ENCODE measurements at places on chromosomes 4 and X.

DNA sequence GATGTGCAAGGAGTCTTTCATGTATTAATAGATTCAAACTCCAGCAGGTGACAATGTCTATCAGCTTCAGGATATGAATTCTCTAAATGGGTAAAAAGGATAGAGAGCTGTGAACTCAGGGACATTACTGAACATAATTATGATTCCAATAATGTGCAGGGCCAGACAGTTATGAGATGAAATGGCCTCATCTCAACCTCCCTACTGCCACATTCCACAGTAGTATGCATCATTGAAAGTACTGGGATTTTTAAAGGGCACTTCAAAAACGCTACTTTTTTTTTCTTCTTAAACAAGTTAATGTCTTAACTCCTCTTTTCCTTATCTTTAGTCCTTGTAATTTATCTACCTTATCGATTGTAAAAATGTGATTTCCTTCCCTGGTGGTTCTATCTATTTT, 202.0 kb downstream of the APBB2 start:
- DNase-seq, result no peak

- no peak for DNase-seq
Measured at GRCh38 chr4:123516576-123516975, 120.0 kb downstream of the SPRY1 start.

- DNase-seq, result no peak
Measured at GRCh38 chr4:159770401-159770800, 667.5 kb downstream of the RAPGEF2 start.

DNA sequence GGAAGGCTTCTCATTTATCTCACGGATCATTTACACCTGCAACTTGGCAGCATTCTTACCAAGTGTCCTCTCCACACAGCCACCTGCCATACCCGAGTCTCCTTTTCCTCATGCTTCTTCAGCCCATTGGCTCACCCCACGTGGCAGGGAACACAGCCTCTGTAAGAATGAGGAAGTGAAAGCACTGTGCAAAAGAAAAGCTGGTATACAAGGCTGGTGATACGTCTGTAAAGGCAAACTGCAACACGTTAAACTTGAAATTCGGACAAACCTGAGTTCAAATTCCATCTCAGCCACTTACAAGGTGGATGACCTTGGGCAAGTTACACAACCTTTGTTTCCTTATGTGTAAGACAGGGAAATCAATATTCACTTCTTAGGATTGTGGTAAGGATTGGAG, 164.0 kb upstream of the RASGEF1B start:
- DNase-seq, result no peak

DNA sequence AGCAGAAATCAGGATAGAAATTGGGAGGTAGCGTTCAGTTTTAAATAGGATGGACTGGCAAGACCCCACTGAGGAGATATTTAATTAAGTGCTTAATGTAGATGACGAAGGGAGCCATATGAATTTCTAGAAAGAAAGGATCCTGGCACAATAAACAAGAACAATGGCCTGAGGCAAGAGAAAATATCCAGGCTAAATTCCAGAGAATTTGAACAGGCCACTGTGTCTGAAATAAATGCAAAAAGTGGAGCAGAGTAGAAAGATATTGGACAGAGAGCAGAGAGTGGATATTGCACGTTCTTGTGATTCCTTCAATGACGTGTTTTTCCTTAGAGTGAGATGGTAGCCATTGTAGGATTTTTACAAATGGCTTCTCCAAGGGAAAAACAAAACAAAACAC, 1504.8 kb downstream of the C4orf33 start:
- no peak for DNase-seq

GRCh38 chr4:80154545-80154933, 42.8 kb upstream of the PRDM8 start:
- no peak for DNase-seq

GRCh38 chrX:48864210-48864609, 28.8 kb upstream of the PCSK1N start:
- DNase-seq, result no peak

GRCh38 chrX:148813422-148813821, 313.0 kb downstream of the AFF2 start:
- no peak for DNase-seq

DNA sequence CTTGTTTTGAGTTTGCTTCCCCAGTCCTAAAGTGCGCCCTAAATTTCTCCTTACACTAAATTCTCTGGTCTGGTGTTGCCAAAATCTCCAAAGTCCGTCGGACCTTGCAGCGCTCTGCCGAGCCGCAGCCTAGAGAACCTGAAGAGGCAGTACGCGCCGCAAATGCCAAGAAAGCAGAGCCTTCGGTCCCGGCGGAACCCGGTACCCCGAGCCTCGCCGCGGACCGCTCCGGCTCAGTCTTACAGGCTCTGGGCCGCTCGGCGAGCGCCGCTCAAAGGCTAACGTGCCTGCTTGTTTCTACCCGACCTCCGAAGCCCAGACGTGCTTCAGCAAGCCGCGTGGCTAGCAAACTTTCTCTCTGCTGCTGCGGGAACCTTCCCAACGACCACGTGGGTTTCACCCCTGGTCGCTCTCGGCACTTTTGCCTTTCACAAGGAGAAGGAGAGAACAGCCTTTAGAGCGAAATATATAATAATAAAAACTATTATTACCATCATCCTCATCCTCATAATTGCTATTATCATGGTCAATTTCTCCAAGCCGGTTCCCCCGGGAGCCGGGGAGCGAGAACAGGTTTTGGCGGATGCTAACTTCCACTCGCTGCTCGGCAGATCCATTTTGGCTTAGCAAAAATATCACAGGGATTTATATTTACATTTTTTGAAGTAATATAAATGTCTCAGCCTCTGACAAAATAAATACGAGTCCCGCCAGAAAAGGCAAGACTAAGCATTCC, 2.2 kb upstream of the HTR2C start:
- DNase-seq, result no peak

Measured in naive thymus-derived CD4-positive, alpha-beta T cell (primary cell).